ENCODE measurements at places on chromosomes 12 and 14.

DNA sequence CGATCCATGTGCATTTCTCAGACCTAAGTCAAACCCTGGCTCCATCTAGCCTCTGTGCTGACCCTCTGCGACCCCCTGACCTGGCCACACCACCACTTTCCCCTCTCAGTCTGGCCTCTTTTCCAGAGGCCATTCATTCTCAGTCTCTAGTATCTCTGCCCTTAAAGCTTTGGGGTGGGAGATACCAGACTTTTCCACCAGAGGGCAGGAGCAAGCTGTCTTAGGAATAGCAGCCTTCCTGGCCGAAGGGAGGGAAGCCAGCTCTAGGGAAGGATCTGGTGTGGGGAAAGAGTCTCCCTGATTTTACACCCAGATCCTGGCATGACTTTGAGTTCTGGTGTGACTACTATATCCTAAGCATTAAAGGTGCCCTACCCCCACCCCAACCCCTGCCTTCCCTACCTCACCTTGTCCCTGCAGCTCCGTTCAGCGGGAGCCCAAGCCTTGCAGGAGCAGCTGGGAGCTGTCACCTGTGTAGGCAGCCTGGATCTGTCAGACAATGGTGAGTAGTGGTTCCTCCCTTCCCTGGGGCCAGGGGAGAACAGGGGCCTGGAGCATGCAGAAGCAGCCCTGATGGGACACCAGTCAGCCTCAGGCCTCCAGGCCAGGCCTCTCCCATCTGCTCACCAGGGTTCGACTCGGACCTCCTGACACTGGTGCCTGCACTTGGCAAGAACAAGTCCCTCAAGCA lies 6.6 kb downstream of the CARMIL3 start:
- peak; percentile 19 for DNase-seq

DNA sequence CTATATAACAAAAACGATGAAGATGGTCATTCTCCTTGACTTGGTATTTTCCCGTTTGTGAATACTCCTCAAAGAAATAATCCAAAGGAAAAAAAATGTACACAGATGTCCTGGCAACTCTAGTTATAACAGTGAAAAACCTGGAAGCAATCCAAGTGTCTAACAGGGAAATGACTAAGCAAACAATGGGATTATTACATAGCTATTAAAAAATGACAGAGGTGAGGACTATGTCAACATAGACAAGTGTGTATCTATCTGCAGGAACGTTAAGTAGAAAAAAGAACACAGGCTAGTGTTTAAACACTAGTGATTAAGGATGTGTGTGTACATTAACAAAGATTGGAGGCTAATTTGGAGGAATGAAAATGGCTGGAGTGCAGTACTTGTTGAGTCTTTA lies 5.9 kb upstream of the APOLD1 start:
- DNase-seq: peak; percentile 83

GRCh38 chr12:53510181-53510812 lies 3.0 kb upstream of the NPFF start:
- DNase-seq: no peak

DNA sequence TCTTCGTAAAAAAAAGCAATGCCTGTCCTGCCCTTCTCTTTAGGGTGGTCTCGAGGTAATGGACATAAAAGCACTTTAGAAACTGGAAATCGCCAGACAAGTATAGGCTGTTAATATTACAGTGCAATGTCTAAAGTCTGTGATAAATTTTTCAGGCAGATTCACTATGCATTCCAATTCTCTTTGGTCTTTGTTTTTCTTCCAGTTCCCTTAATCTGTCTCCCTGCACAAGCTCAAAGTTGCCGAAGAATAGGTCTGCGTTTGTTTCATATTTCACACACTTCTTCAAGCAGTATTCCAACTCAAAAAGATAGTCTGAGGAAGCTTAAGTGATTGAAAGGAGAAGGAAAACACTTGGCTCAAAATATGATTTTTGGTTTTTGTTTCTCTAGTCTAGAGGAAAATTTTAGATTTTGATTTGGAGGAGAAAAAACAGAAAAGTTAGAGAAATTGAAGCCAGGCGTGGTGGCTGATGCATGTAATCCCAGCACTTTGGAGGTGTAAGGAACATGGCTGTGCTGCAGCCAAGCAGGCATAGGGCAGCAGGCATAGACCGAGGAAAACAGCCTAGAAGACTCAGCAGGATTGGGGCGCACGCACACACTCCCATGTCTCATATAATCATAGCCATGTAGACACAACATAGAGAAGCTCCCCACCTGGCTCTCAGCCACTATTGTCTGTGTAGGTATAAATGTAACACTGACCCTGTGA lies 96.2 kb upstream of the TMPO start:
- DNase-seq: no peak

DNA sequence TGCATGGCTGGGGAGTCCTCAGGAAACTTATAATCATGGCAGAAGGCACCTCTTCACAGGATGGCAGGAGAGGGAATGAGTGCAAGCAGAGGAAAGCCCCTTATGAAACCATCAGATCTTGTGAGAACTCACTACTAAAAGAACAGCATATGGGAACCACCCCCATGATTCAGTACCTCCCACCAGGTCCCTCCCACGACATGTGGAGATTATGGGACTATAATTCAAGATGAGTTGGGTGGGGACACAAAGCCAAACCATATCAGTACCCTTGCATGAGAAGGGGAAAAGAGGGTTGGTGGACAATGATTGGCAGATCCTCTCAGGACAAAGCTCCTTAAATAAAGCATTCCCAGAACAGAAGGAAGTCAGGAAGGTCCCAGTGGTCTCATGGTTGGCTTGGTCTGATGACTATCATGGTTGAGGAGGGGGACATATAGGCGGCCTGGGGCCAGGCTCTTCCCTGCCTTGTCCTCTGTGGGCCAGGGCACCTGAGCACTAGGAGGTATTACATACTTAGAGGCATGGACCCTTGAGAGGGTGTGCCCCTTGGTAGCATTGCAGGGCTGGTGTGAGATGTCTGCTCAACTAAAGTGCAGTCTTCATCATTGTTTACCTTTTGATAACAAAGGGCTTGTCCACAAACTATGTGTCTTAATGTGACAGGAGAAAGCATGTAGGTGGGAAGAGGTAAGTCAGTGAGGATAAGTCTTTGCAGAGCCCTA lies 22.2 kb downstream of the HSD17B6 start:
- DNase-seq: no peak

GRCh38 chr14:93976477-93977057 lies at the start of gene ASB2:
Gene ASB2 (minus strand): TSS chr14:93976570. CDS start chr14:93964539, 12,031 bp downstream.
- no peak for DNase-seq

- peak; percentile 35 for DNase-seq
Observed at GRCh38 chr12:98856897-98857540, 211.9 kb downstream of the APAF1 start.

DNA sequence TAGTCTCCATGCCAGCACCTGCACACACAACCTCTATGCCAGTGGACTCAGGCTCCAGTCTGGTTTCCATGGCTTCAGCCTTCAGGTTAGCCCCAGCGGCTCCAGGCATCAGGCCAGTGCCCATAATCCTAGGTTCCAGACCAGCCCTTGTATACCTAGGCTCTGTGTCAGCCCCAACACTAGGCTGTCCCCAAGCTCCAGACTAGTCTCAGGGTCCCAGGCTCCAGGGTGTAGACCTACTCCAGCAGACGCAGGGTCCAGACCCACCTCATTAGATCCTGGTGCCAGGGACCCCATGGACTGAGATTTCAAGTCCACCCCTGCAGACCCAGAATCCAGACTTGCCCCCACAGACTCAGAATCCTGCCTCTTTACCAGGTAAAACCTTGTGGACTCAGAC lies 275.9 kb downstream of the SLC16A7 start:
- no peak for DNase-seq

DNA sequence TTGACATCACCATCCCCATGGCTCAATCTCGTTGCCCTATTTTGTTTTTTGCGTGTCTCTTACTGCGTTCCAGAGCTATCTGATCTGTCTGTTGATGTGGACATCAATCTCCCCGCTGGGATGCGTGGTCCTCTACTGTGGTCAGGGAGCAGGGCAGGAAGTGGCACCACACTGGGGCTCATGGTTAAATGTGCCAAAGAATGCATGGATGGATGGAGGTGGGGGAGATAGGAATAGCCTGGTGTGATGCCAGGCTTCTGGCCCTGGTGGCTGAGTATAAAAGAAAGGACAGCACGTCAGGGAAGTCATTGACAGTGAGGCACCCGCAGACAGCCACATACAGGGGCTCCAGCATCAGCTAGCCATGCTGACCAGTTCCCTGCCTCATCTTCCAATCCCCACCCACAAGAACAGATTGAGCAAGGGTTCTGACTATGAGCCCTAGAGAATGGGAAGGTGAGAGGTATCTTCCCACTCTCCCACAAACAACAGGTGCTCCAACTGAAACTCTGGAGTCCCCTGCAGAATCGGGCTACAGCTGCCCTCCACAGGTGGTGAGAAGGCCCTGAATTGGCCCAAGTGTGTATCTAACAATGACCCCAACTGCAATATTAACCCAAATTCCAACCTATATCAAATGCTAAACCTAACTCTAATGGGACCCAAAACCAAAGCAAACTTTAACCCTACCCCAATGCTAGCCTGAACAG lies 2.7 kb upstream of the BEGAIN start:
- no peak for DNase-seq

DNA sequence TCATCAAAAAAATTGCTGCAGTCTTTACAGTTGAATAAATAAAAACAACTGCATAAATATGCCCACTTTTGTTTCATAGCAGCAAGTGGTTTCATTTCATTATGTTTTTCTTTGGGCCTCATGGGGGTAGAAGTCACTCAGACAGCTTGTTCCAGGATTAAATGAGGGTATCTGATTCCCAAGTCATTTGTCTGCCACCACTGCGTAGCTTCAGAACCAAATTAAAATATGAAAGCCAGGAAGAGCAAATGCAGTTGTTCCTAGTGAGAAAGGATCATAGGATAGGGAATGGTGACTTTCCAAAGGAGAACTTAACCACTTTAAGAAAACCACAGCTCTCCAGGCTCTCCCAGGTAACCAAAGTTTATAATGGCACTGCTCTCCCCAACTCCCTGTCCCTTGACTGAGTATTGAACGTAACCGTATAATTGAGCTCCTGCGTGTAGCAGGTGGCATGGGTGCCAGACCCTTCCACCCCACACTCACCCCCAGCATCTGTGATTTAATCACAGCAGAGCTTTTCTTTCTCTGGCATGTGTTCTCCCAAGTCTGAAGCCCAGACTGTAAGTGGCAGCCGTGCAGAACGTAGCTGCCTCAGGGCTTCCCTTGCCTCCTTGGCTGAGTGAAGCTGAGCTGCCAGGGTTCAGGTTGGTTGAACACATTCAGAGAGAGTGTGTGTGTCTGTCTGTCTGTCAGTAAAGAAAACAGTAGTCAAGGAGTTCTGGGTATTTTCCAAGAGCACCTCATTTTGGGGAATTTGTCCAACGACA lies 11.3 kb upstream of the KCNH3 start:
- no peak for DNase-seq

DNA sequence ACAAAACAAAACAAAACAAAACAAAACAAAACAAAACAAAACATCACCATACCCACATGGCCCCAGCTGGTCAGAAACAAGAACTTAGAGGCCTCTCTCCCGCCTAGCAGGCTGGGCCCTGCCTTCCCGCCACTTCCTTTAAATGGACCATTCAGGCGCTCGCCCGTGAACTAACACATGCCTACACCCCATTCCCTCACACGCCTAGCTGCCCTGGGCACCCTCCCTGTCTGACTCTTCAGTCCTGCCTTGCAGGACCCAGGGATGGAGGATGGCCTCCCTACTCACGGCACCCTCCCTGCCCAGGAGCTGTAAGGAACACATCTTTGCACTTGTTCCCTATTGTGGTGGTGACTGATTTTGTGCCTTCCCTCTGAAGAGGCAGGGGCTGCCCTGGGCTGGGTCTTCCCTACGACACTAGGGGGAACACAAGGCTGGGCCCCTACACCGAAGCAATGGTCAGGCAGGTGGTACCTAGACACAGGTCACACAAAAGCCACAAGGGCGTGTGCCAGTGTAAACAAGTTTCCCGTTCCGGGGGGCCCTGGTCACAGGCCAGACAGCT lies 21.5 kb downstream of the P2RX2 start:
- no peak for DNase-seq

- no peak for DNase-seq
Observed at GRCh38 chr14:53571641-53572328, 384.8 kb downstream of the BMP4 start.

- DNase-seq: no peak
Observed at GRCh38 chr12:15469356-15469755, 147.0 kb downstream of the PTPRO start.

GRCh38 chr12:31890295-31891285 lies 68.6 kb upstream of the RESF1 start:
- no peak for DNase-seq

DNA sequence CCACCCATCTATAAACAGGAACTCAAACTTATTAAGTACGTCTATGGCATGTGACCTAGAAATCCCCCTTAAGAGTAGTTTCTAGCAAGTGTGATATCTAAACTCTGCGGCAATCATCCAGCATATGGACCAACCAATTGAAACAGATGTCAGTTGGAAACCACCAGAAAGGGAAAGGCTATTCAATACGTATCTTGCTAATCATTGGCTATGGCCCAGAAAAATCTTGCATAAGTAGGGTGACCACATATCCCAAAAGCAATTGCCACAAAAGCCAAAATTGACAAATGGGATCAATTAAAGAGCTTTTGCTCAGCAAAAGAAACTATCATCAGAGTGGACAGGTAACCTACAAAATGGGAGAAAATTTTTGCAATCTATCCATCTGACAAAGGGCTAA lies 24.2 kb downstream of the SYNJ2BP start:
- DNase-seq: no peak

- no peak for DNase-seq
Observed at GRCh38 chr12:67911275-67911600, 78.0 kb upstream of the IFNG-AS1 start.

DNA sequence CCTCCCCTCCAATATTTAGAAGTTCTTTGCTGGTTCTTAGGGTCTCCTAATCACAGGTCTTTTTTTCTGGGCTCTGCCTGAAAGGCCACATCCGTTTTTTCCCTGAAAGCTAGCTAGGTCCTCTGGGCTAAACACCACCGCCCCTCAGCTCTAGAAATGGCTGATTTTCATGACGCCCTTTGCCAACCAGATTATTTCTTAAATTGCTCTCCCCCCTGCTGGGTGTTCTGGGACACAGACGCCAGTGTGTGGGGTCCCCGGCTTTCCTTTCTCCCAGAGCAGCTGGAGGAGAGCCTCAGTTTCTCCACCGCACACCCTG lies 45.3 kb upstream of the ATP23 start:
- DNase-seq: no peak

- DNase-seq: no peak
Observed at GRCh38 chr14:56471056-56471455, 108.5 kb upstream of the TMEM260 start.

GRCh38 chr14:64705381-64706118 lies 1.3 kb downstream of the PLEKHG3 start:
- DNase-seq: no peak

- DNase-seq: no peak
Observed at GRCh38 chr12:88310666-88311065, 168.6 kb downstream of the TMTC3 start.

DNA sequence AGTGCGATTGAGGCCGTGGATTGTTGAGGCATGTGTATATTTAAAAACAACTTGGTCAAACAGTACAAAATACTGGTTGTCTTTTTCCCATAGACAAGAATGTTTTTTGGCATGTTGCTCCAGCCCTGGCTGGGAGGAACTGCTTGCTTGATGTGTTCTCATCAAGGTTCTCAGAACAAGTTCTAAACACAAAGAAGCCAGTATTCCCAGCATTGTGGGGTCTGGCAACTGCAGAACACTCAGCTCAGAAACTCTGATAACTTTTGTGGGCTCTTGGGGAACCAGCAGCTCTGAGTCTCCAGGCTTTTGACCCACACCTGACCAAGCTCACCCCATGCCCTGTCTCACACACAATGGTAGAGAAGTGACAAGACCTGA lies 27.1 kb upstream of the DICER1 start:
- no peak for DNase-seq

GRCh38 chr14:90599748-90600507 lies 203.1 kb downstream of the CALM1 start:
- no peak for DNase-seq

- no peak for DNase-seq
Observed at GRCh38 chr14:57848353-57848752, 17.5 kb downstream of the SLC35F4 start.
